ENCODE measurements at places on chromosomes 6 and 20.

GRCh38 chr6:113076116-113076515 is 729.0 kb downstream of the RFPL4B start:
- no peak for DNase-seq

DNA sequence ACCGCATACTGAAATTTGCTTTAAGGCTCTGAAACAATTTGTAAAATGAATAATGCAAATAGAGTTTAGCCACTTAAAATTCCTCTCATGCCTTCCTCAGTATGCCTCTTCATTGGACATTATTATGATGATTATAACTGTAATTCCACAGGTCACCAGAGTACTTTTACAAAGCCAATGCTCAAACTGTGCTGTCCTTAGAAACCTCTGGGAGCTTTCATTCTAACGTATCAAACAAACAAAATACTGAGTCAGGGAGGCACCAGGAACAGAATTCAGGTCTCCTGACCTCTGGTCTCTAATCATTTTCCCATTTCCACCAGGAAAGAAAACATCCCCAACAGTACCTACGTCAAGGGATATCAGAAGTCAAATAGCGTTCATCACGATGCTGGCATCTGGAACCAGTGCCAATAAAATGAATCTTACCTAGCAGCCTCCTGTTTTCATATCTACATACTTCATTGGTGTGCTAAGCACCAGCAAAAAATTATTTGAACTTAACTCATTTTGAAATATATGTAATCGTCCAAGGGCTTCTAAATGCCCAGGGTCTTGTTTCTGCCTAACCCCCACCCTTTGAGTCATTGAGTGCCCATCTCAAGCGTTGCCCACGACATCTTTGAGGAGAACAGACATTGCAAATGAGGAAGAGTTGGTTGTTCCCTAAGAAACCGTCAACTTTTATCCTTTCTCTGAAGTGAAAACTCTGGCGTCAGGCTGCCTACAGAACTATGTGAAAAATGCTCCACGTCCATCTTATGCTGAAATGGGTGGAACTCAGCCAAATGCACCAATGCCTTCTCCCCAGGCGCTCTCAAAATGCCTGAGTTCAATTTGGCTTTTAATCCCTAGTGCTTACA is 37.9 kb downstream of the NEDD9 start:
- no peak for DNase-seq

GRCh38 chr6:23175391-23175790 is 606.0 kb downstream of the HDGFL1 start:
- DNase-seq, result no peak

DNA sequence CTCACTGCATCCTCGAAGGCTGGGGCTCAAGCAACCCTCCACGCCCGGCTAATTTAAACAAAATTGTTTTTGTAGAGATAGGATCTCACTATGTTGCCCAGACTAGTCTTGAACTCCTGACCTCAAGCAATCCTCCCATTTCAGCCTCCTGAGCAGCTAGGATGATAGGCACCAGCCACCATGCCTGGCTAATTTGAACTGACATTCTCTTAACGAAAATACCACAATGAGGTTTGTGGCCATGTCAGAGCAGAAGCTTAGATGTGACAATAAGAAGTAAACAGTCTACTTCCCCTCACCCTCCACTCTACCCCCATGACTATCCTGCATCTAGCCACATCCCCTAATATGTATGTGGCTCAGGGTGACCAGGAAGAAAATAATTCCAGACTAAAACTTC is 74.8 kb upstream of the PLCB4 start:
- DNase-seq, result no peak

DNA sequence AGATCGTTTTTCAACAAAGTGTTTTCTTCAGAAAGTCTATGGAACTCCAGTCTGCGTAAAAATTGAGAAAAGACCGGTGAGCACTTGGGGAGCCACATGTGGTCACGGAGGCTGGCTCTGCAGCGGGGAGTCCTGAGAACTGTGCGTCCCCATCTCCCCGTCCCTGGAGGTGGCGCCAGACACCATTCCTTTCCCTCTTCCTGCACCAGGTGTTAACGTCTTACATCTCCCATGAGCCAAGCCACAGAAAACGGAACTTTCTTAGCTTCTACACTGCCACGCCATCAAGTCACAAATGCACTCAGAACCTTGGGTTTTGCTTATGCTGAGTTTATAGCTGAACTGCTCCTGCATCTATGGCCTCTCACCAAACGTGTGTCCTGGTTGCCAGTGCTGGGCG is 62.6 kb downstream of the GINS1 start:
- no peak for DNase-seq

DNA sequence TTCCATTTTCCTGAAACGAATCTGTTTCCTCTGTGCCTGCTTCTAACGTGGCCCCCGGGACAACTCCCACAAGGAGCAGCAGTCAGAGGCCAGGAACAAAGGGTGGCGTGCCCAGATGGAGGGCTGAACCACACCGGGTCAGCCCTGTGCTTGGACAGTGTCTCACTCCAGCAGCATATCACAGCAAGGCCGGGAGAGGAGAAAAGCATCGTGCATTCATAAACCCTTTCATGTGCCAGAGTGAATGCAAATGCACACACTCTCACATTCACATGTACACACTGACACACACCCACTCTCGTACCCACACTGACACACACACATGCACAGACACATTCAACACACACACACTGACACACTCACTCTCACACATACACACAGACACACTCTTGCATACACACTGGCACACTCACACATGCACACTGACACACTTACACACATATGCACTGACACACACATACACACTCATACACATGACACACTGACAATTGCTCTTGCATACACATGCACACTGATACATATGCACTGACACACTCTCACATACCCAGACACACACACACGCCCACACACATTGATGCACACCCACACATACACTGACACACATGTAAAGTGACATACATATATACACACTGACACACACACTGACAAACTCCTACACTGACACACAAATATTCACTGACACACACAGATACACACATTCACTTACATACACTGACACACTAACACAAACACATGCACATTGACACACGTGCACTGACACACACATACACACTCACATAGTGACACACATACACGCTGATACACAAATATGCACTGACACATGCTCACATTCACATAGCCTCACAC is 237.0 kb downstream of the LRFN2 start:
- peak; percentile 24 for DNase-seq

- DNase-seq, result no peak
Measured at GRCh38 chr6:52336919-52337561, 24.9 kb upstream of the PAQR8 start.

- no peak for DNase-seq
Measured at GRCh38 chr6:108361312-108361932, 66.6 kb downstream of the AFG1L start.

- DNase-seq, result no peak
Measured at GRCh38 chr6:168294901-168295300, 24.7 kb downstream of the DACT2 start.

- no peak for DNase-seq
Measured at GRCh38 chr20:46009816-46010215, 1.1 kb downstream of the MMP9 start.

DNA sequence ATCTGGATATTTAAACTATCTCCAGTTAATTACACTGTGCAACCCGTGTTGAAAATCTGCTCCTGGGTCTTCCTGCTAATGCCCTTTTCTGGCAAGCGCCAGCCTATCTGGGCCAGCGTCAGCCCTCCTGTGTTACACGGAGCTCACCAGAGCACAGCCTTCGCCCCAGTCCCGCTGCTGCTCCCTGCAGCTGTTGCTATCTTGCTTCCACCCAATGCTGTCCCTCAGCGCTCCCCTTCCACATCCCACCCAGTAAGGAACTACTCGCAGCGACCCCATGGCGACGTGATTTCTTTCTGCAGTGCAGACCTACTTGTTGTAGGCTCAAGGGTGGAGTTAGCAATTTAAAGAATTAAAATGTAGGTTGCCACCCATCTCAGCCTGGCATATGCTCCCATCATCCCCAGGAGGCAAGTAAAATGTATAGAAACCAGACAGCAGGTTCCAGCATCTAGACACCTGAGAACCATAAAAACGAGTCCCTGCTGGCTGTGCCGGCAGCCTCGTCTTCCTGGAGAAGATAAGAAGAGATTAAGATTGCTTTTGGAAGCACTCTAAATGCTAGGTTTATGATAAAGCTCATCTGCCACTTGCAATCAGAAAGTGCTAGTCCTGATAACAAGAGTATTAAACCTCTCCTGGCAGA is 254.3 kb upstream of the FOXQ1 start:
- peak; percentile 35 for DNase-seq

DNA sequence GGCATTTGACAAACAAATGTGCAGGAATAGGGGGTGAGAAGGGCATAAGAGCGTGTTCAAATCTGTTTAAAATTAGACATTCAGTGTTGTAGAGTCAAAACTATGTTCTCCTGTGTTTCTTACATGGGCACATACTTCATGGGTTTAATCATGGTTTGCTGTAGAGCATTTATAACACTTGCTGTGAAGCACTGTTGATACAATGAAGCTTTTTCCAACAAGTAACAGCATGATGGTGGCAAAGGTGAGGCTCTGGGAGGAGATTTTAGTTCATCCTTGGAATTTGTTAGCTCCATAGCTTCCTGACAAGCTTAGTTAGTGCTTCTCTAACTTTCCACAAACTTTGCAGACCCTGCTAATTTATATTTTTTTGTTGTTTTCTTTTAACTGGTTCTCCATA is 900.7 kb downstream of the TFAP2A start:
- no peak for DNase-seq

DNA sequence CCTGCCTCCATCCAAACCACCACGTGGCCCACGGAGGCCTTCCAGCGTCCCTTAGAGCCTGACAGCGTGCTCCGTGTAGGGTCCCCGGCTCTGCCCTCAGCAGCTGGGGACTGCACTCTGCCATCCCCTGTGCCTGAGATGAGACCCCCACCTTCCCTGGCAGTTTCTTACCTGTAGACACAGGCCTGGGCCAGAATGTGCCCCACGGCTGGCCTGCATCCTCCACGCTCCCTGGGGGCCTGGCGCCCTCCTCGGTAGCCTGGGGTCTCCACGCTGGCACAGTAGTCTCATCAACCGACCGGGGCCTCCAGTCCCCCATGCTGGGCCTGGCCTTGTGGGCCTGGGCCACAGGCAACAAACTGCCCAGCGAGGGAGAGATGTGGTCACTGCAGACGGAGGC is 9.6 kb downstream of the DACT2 start:
- no peak for DNase-seq

GRCh38 chr20:11826334-11826733 is 91.4 kb upstream of the BTBD3 start:
- DNase-seq, result no peak

DNA sequence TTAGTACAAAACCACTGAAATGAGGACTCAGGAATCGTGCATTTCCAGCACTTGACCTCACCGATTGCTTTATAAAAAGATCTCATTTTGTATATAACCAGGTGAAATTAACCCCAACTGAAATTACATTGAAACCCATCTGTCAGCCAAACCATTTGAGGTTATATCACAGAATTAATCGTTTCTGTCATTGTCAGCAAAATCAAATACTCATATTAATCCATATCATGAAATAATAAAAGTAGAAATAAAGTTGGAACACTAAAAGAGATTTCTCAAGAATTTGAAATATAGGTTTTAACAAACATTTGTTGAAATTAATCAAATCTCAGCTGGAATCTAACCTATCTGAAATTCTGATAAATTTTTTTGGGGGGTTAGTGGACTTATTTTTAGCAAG is 23.7 kb downstream of the KHDRBS2 start:
- no peak for DNase-seq

DNA sequence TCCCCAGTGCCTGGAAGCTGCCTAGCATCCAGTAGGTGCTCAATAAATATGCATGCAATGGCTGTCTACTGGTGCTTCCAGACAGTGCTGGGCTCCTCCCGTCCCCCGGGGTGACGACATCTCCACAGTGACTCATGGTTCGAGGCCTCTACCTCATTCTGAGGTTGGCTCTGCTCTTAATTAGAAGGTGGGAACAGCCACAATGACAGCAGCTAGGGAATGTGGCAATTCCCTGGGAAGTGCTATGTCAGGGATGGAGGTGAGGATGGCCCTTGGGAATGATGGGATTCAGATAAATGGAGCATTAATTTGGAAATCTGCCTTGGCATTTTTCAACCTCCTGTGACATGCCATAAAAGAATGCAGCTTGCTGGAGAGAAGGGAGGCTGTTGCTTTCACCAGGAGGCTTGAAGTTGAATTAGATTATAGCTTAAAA is 43.5 kb upstream of the NFATC2 start:
- no peak for DNase-seq

- DNase-seq, result no peak
Measured at GRCh38 chr6:169702840-169703246, 917 bp downstream of the C6orf120 start.

DNA sequence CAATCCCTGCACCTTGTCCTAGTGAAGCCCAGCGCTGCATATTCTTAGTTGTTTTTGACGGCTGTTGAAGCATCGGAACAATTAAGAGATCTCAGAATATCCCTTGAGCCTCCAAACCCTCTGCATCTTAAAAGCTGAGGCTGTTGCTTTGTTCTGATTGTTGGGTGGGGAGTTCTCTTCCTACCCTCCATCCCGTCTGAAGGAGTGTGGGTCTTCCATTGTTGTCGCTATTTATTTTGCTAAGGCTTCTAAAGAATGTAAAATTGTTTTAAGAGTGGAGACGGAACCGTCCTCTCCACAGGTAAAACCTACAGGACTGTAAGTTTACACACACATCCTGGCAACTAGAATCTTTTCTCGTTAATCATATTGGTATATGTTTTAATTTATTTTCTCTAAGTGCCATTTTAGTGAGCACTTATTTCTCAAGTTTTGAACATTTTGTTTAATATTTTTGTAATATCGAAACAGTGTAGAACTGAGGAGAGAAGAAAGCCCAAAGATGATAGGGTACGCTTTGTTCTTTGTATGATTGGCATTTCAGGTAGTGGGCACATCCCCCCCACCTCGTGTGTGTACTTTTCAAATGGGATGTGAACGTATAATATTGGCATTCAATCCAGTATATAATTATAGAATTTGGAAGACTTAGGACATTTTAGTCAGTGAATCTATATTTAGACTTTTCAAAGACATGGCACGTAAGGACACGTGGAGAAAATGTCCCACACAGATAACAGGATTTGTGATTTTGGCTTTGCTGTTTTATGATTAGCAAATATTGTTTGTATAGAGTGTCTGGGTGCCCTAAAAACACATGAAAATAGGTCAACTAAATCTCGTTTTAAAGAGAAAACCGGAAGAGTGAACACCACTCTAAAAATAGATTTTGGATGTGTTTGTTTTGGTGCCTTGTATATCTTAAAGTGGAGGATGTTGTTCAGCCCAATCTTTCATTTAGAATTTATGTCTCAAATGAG is 1.3 kb downstream of the RNF146 start:
- no peak for DNase-seq

GRCh38 chr6:156420172-156420993 is 356.8 kb upstream of the ARID1B start:
- DNase-seq, result no peak

GRCh38 chr20:49140411-49140810 is 47.7 kb downstream of the STAU1 start:
- no peak for DNase-seq

GRCh38 chr20:36307412-36308325 is 1.5 kb downstream of the DLGAP4 start:
- DNase-seq, result peak; percentile 64

- no peak for DNase-seq
Measured at GRCh38 chr20:34945315-34946077, 10.1 kb downstream of the GSS start.

- DNase-seq, result peak; percentile 59
Measured at GRCh38 chr6:15522026-15522425, 140.8 kb downstream of the DTNBP1 start.

- no peak for DNase-seq
Measured at GRCh38 chr6:17656644-17657043, 50.1 kb downstream of the NUP153 start.

- DNase-seq, result no peak
Measured at GRCh38 chr6:36961441-36962435, 7.2 kb downstream of the PI16 start.

GRCh38 chr6:26071135-26071534 is 16.1 kb upstream of the HFE start:
- no peak for DNase-seq
